Activated CD4-positive, alpha-beta T cell treated with anti-CD3 and anti-CD28 coated beads, Interleukin-2, amount 10 ng/mL, durations not matched to agents 7 days and 5 days (primary cell): ENCODE measurements at places on chromosomes 3 and 15.

DNA sequence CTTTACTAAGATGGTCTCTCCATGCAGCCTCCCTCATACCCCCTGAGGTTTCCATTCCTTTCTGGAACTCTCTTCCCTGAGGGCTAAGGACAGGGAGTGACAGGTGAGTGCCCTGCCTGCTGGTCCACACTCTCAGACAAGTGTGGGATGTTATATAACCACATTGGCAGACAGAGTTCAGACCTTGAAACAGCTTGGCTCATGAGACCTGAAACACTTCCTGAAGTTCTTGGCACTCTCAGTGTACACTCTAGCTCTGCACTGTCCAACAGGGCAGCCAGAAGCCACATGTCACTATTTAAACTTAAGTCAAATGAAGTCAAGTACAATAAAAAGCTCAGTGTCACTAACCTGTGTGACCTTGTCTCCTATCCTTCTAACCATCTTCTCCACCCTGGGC, 188.5 kb downstream of the ZNF621 start:
- no peak for DNase-seq

DNA sequence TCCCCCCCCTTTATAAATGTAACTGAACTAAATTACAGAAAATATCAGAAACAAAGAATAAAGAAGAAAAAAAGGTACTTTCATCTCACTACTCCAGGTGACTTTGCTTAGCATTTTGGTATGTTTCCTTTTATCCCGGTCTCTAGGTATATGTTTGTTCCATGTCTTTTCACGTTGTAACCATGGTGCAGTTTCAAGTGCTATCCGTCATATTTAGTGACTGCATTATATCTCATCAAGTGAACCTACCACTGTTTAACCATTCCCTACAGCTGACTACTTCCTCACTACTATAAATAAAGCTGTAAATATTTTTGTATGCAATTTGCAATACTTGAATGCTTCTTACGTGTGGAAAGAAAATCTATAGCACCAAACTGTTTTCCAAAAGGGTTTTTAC, 2.2 kb downstream of the BTBD1 start:
- DNase-seq = no peak

DNA sequence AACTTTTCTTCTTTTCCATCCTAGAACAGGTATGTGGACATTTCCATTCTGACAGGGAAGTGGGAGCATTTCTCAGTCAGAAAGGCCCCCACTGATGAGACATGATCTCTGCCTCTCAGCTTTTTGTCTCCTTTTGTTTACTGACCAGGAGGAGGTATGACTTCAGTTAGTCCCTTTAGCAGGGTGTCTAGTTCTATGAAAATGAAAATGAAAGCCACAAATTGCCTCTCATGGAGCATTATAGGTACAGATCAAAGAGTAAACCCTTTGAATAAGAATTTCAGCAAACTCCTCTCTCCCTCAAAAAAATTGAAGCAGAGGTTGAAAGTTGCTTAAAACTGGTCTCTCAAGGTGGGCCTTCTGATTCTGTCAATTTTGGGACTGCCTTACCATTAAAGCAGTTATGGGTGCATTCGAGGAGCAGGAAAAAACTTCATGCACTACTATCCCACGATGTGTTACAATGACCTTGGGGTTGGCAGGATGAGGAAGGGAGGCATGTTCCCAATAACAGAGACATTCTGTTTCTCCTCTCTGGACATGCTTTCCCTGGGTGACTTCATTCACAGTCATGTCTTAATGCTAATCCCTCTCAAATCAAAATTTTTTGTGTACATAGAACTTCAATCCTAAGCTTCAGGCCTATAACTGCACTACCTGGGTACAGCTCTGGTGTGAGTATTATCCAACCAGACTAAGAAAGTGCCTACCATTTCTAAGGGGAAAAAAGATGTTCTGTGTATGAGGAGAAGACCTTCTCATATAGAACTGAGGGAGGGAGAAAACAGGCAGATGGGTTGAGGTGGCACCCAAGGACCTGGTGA, 50.6 kb upstream of the TBC1D23 start:
- DNase-seq = peak; percentile 26

GRCh38 chr3:175288621-175289020, 429.5 kb downstream of the NAALADL2 start:
- DNase-seq = no peak

GRCh38 chr3:197465996-197466549, 89.7 kb downstream of the BDH1 start:
- DNase-seq = no peak
